T-helper 1 cell (primary cell): ENCODE measurements at places on chromosomes 4 and X.
A peak's percentile ranks its signal among the peaks of the same experiment; 100 is the strongest.

GRCh38 chrX:82362550-82362949 lies 1145.5 kb upstream of the POU3F4 start:
- DNase-seq = no peak

GRCh38 chrX:86023811-86024210 lies 23.5 kb downstream of the CHM start:
- no peak for DNase-seq

DNA sequence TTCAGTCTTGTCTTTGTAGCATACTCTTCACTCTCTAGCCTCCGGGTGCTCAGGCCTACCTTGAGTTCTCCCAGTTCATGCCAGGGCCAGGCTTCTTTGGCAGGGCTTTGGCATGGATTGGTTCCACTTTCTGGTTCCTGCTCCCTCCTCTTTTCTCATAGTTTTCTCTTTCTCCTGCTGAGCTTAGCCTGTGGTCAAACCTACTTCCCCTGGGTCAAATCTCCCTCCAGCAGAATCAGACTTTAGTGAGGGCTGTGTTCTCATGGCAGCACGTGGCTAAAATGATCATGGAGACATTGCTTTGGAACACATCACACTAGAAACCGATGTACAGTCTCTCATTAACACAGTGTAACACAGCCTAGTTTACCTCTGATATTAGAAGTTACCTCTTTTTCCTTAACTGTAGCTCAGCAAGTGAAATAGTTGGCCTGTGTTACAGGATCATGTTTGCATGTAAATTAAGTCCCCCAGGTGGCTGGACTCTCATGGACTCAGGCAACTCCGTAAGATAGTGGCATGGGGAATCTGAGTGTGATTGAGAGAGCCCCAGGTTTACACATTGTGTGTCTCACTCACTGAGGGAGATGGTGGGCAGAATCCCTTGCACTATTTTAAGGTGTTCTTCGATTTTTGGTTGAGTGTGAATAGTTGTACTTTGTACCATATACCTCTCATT lies 13.3 kb downstream of the RAB9A start:
- DNase-seq = no peak

- no peak for DNase-seq
These were observed 15.6 kb upstream of the SPRY1 start for GRCh38 chr4:123380728-123381716.

GRCh38 chr4:94480362-94480951 lies 28.7 kb downstream of the PDLIM5 start:
- DNase-seq = no peak

DNA sequence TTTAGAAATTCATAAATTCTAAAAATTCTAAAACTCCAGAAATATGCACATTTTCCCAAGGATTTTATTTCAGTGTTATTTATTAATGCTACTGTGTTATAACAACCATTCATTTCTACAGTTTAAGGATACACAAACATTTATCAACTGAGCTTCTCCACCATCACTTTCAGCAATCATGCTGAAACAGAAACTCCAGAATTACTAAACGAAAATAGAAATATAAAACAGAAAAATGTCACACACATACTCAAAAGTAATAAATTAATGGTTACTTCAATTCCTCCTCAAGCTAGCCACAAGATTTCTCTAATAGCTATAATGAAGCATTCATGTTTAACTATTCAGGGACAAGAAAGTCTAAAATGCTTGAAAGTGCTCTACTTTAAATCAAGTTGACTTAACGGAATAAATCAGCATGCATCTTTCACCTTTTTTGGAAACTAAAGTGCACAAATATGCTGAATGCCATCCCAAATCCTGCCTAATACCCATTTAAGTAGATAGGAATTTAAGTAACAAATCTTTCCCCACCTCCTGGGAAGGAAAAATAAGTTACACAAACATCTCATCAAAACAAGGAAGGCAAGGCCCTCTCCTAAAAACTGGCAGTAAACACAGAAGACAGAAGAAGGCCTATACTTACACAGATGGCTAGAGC lies 563 bp downstream of the FAM13A start:
- no peak for DNase-seq

DNA sequence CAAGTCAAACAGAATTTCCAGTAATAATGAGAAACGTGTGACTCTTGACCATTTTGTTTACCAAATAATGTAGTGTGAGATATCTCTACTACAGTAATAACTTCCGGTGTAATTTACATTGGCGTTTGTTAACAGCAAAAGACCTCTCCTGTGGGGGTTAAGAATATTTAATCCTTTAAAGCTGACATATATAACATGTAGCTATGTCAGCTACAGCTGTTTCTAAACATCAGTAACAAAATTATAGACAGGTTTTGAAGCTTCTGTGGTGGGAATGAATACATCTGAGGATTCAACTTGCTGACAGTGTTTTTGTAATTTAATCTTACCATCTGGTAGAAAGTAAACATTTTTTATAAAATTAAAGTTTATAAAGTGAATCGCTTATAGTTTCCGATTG lies 73.6 kb upstream of the TENM3 start:
- DNase-seq = no peak

DNA sequence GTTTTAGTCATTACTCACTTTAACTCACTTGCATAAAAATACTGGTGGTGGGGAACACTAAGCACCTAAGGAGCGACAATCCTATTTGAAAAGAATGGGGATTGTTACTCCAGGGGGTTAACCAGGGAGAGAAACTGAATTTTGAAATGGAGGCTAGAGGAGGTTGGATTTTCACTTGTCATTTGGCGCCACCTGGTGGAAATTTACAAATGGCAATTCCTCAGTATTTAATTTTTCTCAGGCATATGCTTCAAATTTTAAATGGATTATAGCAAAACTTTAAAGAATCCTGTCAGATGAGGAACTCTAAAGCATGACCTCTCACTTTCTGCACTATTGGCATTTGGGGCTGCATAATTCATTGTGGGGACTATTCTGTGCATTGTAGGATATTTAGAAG lies 2.7 kb upstream of the GEMIN8 start:
- DNase-seq = peak; percentile 25

DNA sequence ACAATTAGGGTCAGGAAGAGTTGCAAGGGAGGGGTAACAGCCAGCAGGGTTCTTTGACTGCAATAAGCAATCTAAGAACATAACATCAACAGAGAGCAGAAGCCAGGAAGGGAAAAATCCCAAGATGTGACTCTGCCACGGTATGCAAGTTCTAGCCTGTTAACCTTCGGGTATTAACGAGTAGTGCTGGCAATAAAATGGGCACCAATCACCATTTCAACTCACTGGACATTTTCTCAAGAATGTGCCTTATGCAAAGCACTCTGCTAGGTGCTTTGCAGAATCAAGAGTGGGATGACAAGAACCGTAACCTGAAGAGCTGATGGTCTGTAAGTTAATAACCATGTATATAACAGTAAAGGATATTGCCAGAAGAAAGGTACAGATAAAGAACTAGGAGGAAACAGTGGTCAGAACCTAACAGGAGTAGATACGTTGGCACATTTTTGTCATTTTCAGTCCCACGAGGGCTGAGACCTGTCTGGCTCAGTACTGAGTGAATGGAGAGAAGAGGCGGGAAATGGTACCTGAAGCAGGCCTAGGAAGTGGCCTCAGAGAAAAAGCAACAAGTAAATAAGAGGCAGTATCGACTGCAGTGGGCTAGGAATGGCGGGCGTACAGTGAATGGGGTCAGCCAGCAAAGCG lies 2.7 kb downstream of the ELOVL6 start:
- peak; percentile 39 for DNase-seq

- DNase-seq = no peak
These were observed 22.2 kb upstream of the MANBA start for GRCh38 chr4:102783006-102783405.

DNA sequence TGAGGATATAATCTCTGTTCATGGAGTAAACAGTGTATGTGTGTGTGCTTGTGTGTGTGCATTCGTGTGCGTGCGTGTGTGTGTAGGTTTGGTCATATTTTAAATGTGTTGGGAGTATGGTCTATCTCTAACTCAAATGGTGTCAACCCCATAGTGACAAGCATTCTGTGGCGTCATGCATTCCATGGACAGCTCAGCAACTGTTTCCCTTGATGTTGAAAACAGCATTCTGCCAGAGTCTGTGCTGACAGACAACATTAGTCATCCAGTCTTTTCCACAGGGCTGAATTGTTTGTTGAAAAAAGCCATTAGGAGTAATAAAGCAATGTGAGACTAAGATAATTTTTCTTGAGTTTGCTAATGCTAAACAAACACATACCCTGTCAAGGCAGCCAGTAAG lies 706.6 kb downstream of the PCDH19 start:
- no peak for DNase-seq

GRCh38 chrX:70755850-70756249 lies 152.7 kb downstream of the TEX11 start:
- DNase-seq = peak; percentile 19

DNA sequence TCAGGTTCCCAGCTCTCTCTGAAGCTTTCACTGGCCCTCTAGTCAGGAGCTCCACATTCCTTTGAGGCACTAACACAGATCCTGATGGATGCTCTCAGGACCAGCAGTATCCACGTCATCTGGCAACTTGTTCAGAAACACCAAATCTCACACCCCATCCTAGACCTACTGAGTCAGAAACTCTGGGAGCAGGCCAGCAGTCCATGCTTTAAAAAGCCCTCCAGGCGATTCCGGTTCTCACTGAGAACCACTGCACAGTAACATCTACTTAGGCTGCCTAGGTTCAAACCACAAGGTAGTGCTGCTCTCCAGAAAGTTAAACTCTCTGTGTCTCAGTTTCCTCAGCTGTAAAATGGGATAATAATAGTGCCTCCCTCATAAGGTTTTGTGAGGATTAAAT lies 55.3 kb downstream of the CCDC158 start:
- no peak for DNase-seq

- DNase-seq = no peak
These were observed 34.6 kb upstream of the DCAF8L2 start for GRCh38 chrX:27555514-27555913.

DNA sequence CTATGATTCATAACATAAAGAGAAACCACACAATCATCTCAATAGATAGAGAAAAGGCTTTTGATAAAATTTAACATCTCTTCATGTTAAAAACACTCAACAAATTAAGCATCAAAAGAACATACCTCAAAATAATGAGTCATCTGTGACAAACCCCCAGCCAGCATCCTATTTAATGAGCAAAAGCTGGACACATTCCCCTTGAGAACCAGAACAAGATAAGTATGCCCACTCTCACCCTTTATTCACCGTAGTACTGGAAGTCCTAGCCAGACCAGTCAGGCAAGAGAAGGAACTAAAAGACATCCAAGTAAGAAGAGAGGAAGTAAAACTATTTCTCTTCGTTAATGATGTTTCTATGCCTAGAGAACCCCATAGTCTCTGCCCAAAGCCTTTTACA lies 507.2 kb downstream of the PABPC4L start:
- DNase-seq = no peak

GRCh38 chr4:54085284-54085683 lies 14.7 kb upstream of the GSX2 start:
- no peak for DNase-seq

- no peak for DNase-seq
These were observed 74.4 kb upstream of the ATP6AP2 start for GRCh38 chrX:40506201-40506985.

GRCh38 chr4:188620608-188621007 lies 481.4 kb downstream of the TRIML1 start:
- DNase-seq = no peak

DNA sequence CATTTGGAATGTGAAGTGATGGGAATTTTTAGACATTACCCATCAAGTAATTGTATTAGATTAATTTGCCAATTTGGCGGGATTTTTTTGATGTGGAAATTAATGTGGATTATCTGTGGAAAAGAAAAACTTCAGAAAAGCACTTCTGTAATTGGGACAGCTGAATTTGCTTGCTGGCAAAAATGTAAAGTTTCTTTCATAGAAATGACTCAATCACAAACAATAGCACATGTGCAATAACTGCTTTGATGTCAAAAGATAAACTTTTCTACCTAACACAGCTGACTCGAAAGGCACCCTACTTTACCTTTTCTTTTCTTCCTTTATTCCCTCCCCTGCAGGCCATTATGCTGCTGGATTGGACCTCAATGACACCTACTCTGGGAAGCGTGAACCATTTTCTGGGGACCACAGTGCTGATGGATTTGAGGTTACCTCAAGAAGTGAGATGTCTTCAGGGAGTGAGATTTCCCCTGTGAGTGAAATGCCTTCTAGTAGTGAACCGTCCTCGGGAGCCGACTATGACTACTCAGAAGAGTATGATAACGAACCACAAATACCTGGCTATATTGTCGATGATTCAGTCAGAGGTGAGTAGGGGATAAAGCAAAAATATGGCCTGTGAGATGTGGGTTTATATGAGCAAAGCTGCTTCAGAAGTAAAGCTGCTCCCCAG lies 1.4 kb downstream of the AREG start:
- DNase-seq = no peak

DNA sequence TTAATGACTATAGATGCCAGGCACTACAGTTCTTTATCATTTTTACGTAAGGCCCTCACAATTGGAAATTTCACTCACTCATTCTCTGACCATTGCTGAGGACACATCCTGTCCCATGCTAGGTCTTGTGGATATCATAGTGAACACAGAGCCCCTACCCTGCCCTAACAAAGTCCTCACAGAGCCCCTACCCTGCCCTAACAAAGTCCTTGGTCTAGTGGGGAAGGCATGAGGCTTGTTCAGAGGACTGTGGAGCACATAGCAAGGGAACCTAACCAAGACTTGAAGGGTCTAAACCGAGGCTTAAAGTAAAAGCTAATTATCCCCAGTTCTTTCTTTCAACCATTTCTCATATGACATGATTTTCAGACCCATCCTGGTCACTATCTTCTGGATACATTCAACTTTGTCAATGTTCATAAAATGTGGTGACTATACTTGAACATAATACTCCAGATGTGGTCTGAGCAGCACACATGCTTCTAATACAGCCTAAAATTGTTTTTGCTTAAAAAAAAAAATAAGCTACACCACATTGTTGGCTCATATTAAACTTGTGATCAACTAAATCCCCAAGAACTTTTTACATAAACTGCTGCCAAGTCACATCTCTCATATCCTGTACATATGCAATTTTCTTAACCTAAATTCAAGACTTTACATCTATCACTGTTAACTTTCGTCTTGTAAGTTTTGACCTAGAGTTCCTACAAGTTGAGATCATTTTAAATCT lies 77.0 kb downstream of the GPC3 start:
- no peak for DNase-seq

GRCh38 chr4:46894826-46895225 lies 14.2 kb downstream of the COX7B2 start:
- DNase-seq = no peak

DNA sequence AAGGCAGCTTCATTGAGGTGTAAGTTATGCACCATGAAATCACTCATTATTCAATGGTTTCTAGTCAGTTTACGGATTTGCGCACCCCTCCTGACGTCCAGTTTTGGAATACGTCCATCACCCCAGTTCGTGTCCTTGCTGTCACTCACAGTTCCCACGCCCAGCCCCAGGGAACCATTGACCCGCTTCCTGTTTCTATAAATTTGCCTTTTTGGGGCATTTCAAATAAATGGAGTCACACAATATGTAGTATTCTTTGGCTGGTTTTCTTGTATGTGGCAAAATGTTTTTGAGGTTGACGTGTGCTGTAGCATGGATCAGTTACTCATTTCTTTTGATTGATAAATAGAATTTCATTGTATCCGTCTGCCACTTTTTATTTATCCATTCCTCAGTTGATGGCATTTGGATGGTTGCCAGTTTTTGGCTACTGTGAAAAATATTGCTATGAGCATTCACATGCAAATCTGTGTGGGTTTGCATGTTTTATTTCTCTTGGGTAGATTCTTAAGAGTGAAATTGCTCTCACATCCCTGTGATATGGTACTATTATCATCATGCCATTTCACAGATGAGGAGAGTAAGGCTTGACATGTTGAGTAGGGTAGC lies 18.4 kb upstream of the SORCS2 start:
- DNase-seq = no peak

- no peak for DNase-seq
These were observed 144.7 kb downstream of the NAA11 start for GRCh38 chr4:79181190-79181589.
